RCC 7860 (cell line): ENCODE measurements at places on chromosomes 1 and 21.

- no peak for DNase-seq
Measured at GRCh38 chr1:11417162-11417561, 61.8 kb upstream of the DISP3 start.

GRCh38 chr1:76807543-76808260, 59.6 kb upstream of the ST6GALNAC5 start:
- DNase-seq: no peak

DNA sequence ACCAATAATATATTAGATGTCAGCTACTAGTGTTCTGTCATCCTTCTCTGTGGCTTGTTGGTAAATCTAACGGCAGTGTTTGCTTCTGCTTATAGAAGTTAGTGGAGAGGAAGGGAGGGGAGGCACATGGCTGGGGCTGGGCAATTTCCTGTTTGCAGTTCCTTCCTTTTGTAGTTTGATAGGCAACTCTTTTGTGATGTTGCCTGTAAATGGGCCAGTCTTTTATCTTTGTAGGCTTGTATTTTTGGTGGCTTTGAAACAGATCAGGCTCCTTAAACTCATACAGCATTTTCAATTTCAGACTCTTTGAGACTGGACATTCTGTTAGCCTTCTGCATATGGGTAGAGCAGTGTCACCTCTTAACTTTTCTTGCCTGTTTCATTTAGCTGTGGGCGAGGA, 48.1 kb downstream of the CDC14A start:
- DNase-seq: no peak

DNA sequence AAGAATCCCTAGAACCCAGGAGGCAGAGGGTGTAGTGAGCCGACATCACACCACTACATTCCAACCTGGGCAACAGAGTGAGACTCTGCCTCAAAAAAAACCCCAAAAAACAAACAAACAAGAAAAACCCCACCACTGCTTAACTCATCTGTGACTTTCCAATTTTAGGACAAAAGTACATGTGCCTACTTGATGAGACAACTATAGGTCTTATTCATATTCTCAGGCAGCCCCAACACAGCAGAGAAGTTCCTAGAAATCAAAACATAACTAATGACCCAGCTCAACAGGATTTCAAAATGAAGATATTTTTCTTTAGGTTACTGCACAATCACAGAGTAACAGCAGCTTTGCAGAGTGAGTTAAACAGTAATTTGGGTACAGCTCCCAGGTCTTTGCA, 26.4 kb downstream of the TIAM1 start:
- DNase-seq: no peak

- no peak for DNase-seq
Measured at GRCh38 chr21:31857096-31857495, 15.7 kb upstream of the HUNK start.

- DNase-seq: peak; percentile 96
Measured at GRCh38 chr1:87956072-87956471, 627.4 kb downstream of the LMO4 start.

- DNase-seq: peak; percentile 95
Measured at GRCh38 chr1:48878191-48878940, 101.7 kb upstream of the BEND5 start.

DNA sequence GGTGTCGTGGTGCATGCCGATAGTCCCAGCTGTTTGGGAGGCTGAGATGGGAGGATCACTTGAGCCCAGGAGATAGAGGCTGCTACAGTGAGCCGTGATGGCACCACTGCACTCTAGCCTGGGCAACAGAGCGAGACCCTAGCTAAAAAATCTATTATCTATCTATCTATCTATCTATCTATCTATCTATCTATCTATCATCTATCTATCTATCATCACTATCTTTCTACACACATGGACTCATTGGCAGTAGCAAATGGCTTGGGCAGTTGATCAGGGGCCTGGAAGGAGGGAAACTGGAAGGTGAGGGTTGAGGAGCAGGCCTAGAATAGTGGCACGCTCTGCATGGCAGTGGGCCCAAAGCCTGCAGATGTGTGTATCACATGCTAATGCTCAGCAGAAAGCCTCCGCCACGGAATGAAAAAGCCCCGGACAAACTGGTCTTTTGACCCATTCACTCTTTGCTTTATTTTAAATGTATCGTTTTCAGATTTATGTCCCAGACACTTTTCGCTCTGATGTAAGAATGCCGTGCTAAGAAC, 7.3 kb upstream of the HUNK start:
- DNase-seq: no peak

GRCh38 chr1:58815686-58816071, 31.8 kb upstream of the JUN start:
- DNase-seq: peak; percentile 80

DNA sequence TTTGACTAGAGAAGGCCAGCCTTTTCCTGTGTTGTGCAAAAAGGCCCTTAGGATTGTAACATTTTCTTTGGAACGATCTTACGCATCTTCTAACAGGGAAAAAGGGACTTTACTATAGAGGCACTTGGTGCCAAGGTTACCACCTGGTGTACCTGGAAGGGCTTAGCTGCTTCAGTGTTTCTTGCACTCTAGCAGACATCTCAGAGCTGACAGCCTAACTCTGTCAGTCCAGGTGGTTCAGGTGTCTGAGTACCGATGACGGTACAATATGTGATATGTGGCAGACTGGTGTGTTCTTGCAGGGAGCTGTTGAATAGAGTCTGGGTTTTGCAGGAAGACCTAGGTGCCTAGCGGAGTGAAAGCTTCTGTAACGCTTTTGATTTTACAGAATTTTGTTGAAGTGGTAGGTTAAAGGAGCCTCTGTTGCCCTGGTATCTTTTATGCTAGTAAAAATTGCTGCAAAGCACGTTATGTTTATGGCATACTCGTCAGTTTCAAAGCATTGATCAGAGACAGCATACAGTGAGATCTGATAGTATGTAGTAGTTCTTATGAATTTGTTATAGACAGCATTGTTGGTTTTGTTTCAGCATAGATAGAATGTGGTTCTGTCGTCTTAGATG, 1.4 kb downstream of the MAGI3 start:
- DNase-seq: no peak

GRCh38 chr1:14138687-14139086, 438.7 kb downstream of the PRDM2 start:
- no peak for DNase-seq

DNA sequence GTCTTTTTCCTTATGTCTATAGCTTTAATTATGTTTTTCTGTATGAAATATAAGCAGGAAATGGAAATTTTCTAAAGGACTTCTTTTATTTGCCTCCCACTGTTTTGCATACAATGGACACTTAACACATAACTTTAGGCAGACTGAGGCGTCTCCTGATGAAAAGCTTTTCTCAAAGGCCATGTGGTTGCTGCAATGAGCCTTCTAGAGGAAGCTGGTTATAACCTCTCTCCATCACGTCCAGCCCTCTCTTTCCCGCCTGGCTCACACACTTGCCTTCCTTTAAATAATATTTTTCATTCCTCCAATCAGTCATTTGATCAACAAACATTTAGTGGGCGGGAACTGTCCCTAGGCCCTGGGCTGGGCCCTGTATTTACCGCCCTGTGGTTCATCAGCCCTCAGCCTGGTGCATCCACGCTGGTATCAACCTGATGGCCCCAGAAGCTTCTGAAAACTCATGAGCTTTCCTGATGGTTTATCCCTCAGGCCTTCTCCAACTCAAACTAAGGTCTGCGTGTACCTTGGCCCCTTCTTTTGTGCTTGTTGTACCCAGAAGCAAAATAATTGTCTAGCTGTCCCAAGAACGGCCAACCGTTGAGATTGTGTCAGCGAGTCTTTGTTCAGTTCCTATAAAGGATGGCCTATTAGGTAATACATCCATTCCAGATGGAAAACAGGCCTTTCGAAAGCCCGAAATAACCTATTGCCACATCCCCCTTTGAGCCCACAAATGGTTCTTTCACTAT, 75.3 kb upstream of the LYST start:
- DNase-seq: no peak

DNA sequence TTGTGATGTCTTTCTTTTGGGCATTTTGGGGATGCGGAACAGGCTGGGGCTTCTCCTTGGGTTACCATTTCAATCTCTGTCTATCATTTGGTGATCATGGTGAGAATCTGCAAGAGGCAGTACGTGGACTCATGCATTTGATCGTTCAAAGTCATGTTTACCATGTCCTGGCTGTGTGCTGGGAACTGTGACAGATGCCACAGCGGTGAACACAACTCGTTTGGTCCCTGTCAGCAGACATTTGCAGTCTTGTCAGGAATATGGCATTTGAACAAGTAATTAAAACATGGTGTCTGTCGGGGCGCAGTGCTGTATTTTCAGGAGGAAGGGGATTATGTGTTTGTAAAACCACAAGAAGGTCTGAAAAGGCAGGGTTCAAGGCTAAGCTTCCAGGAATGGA, 103.3 kb upstream of the IGSF21 start:
- DNase-seq: no peak

GRCh38 chr1:5983361-5984103, 8.7 kb downstream of the NPHP4 start:
- peak; percentile 65 for DNase-seq

DNA sequence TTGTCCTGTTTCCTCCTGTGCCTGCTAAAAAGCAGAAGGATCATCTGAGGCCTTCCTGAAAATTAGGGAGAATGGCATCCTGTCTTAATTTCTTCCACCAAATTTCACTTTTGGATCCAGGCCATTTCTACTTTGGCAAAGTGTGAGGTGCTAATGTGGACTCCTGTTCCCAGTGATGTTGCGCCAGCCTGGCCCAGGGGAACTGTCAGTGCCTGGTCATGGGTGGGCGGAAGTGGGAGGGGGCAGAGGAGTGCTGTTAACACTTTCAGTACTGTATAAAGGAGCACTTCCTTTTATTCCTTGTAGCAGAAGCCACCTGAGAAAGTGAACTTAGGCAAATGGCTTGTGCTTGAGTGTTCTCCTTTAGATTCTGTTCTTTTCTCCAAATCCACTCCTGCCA, 19.9 kb downstream of the ELAPOR1 start:
- DNase-seq: no peak

GRCh38 chr1:14120895-14121294, 420.9 kb downstream of the PRDM2 start:
- DNase-seq: no peak

- DNase-seq: no peak
Measured at GRCh38 chr1:76864383-76864782, 2.9 kb upstream of the ST6GALNAC5 start.

GRCh38 chr1:110059133-110059863, 11.2 kb downstream of the ALX3 start:
- DNase-seq: no peak

GRCh38 chr1:119541389-119541788, 34.4 kb downstream of the HSD3B1 start:
- no peak for DNase-seq

DNA sequence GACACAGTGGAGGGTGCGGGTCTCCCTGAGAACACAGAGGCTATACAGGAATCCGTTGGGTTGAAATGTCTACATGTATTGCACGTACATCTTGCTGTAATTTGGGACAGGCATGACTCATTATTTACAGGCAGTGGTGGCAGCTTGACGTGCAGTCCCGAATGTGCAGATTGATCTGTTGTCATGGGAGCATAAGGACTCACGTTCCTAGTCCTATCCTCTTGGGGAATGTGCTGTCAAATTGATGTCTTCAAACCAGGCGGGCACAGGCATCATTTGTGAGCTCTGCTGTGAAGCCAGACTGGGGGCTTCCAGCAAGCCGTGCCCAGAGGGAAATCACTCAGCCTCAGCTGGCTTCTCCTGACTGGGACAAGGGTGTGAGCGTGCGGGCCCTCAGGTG, 40.5 kb downstream of the S100B start:
- no peak for DNase-seq

- DNase-seq: no peak
Measured at GRCh38 chr1:23537296-23537973, 6.4 kb upstream of the E2F2 start.

- DNase-seq: no peak
Measured at GRCh38 chr1:115137191-115137590, 47.9 kb upstream of the TSPAN2 start.

- DNase-seq: peak; percentile 50
Measured at GRCh38 chr1:183543619-183544204, 46.5 kb downstream of the NCF2 start.

GRCh38 chr1:199837321-199837720, 190.2 kb upstream of the NR5A2 start:
- DNase-seq: no peak

DNA sequence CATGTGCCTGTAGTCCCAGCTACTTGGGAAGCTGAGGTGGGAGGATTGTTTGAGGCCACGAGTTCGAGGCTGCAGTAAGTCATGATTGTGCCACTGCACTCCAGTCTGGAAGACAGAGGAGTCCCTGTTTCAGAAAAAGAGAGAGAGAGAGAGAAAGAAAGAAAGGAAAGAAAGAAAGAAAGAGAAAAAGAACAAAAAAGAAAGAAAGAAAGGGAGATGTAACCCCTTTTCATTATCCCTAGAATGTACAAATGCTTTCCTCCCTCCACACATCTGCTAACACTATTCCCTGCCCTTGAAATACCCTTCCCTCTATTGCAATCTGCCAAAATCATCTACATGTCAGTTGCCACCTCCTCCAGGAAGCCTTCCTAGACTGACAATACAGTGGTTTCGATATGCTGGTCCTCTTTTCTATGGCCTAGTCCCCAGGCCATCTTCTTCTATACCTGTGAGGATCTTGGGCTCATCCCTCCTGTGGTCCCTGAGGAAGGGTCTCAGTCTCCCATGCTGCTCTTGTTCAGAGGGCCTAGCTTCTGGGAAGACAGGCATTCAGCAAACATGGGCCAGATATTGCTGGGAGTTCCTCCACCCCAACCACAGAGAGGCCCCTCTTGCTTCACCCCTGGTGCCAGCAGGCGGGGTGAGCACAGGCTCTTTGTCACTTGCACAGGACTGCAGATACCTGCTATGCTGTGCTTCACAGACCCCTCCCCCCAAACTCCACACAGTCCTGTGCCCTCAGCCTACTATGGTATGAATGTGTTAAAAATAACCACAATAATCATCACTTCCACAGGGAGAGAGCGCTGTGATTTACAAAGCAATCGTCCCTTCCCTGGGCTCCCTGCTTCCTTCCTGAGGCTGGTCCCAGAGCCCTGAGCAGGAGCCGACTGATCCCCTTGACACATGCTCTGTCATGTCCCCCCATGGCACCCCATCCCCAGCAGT, 14.1 kb downstream of the ADGRB2 start:
- no peak for DNase-seq

GRCh38 chr21:28949318-28949717, 43.4 kb downstream of the LTN1 start:
- no peak for DNase-seq

DNA sequence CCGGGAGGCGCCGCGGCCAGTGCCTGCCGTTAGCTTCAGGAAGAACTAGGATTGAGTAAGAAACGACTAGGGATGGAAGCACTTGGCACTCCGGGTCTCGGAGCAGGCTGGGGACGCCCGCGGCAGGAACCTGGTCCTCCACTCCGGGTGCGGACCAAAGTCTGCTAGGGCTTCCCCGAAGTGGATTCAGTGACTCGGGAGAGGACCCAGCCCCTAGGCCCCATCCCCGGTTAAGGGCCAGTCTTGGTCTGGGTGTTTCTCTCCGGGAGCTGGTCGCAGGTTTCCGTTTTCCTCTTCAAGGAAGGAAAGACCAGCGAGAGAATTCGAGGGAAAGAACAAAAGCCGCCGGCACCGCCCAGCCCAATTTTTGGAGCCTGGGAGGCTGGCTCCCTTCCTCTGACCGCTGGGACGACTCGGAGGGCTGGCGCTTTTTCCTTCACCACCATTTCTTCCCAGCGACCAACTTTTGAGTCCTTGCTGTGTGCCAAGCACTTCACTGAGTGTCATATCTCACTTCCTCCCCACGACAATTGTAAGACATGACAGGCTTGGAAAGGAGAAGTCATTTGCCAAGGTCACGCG, 16.8 kb upstream of the STMN1 start:
- no peak for DNase-seq
